ENCODE measurements at places on chromosomes 6 and 20. TPM values are rescaled to one million over a fixed set of nuclear protein-coding genes. Genes with fewer than 3 reads are reported as not detected.
A peak's percentile ranks its signal among the peaks of the same experiment; 100 is the strongest.

DNA sequence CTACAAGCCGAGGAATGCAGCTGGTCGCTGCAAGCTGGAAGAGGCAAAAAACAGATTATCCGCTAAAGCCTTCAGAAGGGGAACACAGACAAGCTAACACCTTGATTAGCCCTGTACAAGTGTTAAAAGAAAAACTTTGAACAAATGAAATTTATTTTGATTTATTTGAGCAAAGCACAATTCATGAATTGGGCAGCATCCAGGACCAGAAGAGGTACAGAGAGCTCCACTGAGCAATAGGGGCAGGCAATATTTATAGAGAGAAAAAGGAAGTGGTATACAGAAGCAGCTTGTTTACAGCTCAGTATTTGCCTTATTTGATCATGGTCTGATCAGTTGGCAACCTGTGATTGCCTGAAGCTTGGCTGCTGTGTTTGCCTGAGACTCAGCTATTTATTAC, 17.6 kb downstream of the HLA-DOB start:
- DNase-seq, result no peak

GRCh38 chr20:35595456-35595855, 20.2 kb upstream of the SPAG4 start:
- no peak for DNase-seq

DNA sequence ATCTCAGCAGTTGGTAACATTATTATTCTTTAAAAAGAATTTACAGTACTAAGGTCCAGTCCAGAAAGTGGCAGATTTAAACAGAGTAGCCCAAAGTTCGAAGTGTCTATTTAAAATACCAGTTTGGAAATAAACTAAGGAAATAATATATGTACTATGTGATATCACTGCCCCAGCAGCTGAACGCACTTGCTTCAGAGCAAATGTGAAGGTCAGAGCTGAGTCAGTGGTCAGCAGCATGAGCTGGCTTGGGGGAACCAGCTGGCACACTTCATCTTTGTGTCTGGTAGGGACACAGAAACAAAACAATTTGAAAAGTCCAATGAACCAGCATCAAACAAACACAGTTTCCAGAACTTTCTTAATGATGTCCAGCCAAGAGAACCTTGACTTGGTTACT, 15.4 kb downstream of the TMEM14B start:
- DNase-seq, result peak; percentile 89

- peak; percentile 44 for DNase-seq
Observed at GRCh38 chr6:7085911-7086310, 21.9 kb upstream of the RREB1 start.

GRCh38 chr6:126156973-126157372, 170.6 kb downstream of the TRMT11 start:
- DNase-seq, result no peak

- DNase-seq, result no peak
Observed at GRCh38 chr20:12554426-12554825, 454.3 kb upstream of the SPTLC3 start.

The RNF144B gene
- total RNA-seq, result 0.13 TPM

The NRSN2 gene
- total RNA-seq, result 59.2 TPM

The TSPYL4 gene
- total RNA-seq, result 16.7 TPM

DNA sequence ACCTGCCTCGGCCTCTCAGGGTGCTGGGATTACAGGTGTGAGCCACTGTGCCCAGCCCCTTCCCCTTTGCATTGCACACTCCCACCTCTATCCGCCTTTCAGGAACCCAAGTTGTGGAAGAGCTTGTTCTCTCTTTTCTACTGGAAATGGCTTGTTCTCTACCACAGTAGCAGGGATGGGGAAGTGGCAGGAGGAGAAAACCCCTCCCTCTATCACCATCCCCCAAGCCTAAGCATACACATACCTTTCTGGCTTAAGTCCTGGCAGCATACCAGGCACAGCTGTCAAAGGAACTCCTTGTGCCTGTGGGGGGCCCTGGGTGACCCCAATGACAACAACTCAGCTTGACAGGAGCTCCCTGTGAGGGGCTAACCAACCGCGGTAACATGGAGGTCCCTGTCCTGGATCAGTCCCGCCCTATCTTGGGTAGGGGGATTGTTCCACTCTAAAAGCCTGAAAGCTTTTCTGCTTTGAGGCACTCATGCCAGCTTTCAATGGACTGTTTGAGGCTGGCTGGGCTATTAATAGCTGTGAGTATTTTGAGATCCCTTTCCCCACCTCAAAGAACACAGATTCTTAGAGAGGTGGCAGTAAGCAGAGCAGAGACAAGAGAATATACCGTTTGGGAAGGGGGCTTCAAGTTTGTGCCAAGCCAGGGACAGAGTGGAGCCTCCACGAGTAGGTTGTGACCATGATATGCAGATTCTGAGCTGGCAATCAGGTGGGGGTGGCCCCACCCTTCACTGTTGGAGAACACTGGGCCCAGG, 2.3 kb downstream of the KLHDC3 start:
- DNase-seq, result no peak

- DNase-seq, result peak; percentile 44
Observed at GRCh38 chr6:116159782-116160524, 34.0 kb upstream of the COL10A1 start.

GRCh38 chr6:31402324-31403282, 792 bp upstream of the MICA start:
- peak; percentile 41 for DNase-seq

DNA sequence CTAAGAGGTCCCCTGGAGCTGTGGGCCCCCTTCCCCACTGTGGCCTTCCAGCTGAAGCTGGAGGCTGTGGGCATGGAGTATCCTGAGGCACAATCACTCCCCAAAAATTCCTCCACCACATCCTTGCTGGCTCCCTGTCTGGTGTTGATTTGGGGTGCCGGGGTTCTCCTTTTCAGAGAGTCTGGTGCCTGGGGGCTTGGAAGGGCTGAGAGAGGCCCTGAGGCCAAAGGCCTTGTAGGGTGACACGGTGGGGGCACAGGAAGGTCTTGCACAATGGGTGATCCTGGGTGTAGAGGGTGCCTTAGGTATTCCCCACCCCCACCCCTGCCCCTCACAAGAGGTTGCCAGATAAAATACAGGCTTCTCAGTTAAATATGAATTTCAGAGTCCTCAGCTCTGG, 33.2 kb upstream of the VEGFA start:
- DNase-seq, result no peak

GRCh38 chr20:44651684-44652423, at the start of gene ADA:
Gene ADA, minus strand, starts transcription at chr20:44651699. Its CDS starts 92 bp downstream, at chr20:44651607.
- peak; percentile 37 for DNase-seq

The MEP1A gene
- total RNA-seq, result not detected

- no peak for DNase-seq
Observed at GRCh38 chr6:87654875-87655454, 47.1 kb downstream of the AKIRIN2 start.

- no peak for DNase-seq
Observed at GRCh38 chr6:18203786-18204185, 48.6 kb downstream of the KDM1B start.

DNA sequence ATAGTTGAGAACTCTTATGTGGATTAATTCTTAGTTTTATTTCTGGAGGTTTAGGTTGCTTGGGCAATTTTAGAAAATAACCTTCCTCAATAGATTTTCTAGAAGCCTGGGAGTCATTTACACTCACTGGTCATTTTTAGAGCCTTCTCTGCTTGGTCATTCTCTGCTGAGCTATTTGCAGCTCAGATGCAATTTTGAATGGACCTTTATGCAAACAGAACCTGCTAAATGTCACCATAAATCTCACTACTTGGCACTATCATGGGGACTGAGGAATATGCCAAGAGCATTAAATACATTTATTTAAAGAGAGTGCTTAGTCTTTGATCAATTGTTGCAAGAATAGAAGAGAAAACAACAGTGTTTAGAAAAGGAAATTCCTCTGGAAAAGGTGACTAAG, 154.0 kb downstream of the CLVS2 start:
- DNase-seq, result no peak

The ZNF133 gene
- total RNA-seq, result 13.8 TPM

The HAO1 gene
- total RNA-seq, result not detected

GRCh38 chr6:144897441-144897921, 612.3 kb downstream of the UTRN start:
- DNase-seq, result peak; percentile 96

The SMLR1 gene
- total RNA-seq, result not detected

The TREM1 gene
- total RNA-seq, result 0.52 TPM

- DNase-seq, result no peak
Observed at GRCh38 chr6:39867592-39867991, 66.7 kb downstream of the MOCS1 start.

GRCh38 chr6:136468711-136469110, 81.5 kb downstream of the MAP7 start:
- no peak for DNase-seq

The OPN5 gene
- not detected for total RNA-seq

DNA sequence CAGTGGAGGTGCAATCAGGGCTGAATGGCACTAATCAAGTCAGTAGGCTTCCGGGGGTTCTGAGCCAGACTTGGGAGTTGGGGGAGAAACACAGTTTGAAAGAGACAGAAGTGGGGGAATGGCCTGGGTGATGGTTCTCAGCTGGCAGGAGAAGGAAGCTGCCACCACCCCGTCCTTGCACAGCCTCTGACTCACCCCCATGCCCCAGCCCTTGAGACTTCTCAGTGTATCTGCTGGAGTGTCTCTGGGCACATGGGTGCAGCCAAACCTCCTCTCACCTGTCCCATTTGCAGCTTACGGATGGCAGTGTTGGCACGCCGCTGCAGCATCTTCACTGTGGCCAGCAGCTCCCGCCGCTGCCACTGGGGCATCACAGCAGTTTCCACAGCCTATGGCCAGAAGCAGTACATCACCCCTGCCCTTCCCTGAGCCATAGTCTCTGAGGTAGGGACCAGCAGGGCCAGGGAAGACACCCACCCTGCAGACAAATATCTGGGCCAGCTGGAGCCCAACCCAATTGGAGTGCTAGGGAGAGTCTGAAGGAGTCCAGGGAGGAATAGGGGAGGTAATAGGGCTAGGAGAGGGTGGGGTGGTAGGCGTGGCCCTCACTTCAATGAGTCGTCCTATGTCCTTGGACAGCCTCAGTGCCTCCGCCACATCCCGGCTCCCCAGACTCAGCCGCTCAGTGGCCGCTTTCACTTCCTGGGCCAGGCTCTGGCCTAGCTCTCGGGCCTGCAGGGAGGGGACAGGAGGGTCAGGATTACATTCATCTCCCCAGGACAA, 11.2 kb downstream of the AARS2 start:
- no peak for DNase-seq

The SYCP2L gene
- not detected for total RNA-seq

DNA sequence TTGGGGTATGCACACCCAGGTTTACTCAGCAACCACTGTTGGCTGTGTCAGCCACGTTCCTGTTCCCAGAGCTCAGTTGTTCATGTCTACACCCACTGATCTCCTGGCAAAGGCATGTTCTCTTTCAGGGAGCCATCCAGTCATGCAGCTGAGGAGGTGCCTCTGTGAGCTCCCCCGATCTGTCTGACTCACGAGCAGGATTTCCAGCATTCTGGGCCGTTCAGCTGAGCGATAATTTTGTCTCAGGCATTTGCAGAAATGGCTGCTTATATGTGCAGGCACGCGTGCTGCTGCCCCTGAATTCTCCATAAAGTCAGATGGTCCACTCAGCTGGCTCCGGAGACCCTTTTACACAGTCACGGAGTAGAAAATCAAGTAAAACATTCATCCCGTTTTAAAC, 78.4 kb upstream of the IYD start:
- DNase-seq, result no peak

DNA sequence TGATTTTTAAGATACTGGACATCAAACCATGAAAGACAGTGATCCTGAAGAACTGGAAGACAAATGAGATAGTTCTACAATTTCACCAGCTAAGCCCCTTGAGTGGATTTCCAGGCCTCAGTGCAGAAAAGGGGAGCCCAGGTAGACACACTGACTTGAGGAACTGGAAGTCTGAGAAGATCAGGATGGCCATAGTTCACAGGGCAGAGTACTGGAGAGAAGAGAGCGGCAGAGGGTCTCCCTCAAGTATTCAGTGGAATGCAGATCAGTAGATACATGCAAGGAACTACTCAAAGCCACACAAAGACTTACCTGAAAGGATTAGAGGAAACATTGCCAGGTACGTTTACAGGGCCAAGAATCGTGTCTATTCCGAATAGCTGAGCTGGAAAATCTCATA, 224.3 kb downstream of the LRFN2 start:
- no peak for DNase-seq

The ARHGAP40 gene
- total RNA-seq, result not detected

The FAM209B gene
- total RNA-seq, result not detected

GRCh38 chr20:64058536-64058935, 4.5 kb upstream of the TCEA2 start:
- peak; percentile 55 for DNase-seq

The BCAS4 gene
- total RNA-seq, result 14.5 TPM

DNA sequence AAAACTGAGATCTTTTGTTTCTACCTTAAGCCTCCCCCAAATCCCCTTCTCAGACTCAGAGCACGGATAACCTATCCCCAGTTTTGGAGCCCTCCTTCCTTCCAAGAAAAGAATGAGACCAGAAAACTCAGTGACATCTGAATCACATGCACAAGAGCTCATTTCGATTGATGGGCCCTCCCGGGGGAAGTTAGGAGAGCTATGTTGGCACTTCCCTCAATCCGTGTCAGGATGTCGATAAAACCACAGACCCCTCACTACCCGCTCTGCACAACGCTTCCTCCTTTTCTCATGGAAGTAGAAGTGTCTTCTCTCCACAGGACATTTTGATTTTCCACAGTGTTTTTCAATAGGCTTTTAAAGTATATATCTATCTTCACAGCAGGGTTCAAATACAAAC, 332.4 kb downstream of the HACE1 start:
- DNase-seq, result no peak

GRCh38 chr6:1400126-1400850, 10.9 kb downstream of the FOXF2 start:
- no peak for DNase-seq

GRCh38 chr20:59043698-59044097, 1.1 kb upstream of the PRELID3B start:
- no peak for DNase-seq

GRCh38 chr20:59291740-59292383, 8.5 kb upstream of the EDN3 start:
- no peak for DNase-seq

DNA sequence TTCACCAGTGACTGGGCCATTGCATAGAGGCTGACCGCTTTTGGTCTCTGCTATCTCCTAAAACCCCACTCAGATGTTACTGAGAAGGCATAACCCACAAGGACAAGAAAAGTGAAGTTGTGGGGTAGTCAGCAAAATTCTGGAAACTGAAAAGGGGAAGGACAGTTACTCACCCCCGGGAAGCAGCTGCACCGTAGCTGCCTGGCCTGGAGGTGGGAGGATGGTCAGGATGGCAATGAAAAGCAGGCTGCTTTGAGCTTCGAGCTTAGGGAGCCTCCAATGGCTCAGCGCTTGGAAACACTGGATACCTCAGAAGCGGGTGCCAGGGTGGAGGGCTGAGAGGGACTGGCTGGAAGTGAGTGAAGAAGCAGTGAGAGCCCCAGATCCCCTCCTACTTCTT, 56.0 kb downstream of the KCNK5 start:
- no peak for DNase-seq

DNA sequence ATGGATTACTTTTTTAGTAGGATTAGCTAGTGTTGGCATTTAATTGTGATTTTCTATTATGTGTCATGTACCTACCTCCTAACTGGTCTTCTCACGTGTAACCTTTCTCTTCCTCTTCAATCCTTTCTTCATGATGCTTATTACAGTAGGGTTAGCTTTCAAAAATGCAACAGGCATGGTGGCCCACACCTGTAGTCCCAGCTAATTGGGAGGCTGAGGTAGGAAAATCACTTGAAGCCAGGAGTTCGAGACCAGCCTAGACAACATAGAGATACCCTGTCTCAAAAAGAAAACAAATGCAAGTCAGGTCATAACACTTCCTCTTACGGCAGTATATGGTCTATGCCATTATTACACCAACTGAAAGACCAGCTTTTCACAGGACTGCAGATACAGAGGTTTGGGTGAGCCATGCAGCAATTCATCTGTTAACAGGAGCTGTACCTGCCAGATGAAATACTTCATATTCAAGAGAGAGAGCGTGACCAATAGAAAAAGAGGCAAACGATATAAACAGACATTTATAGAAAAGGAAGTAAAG, 195.0 kb downstream of the TMEM242 start:
- DNase-seq, result no peak
